ENCODE measurements at places on chromosomes 6 and 20.

DNA sequence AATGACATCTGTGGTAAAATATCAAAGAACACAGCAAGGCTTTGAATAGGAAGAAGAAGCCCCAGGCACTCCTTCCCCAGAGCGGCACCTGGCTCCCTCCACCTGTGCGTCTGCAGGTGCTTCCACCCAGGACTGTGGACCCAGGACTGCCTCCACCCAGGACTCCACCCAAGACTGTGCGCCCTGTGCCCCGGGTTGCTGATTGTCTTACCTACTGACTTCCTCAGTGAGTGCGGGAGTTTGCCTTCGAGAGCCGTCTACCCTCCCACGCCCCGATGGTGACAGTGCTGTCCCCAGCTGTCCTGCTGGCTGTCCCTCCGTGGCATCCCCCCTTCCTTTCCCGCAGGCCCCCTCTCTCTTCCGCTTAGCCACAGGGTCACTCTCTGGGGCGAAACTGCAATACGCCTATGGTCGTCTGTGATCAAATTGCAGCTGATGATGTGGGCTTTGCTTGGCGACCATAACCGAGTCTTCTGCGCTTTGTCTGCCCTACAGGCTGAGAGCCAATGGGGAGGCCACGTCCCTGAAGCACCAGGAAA, 52.1 kb downstream of the IRF4 start:
- no peak for DNase-seq

DNA sequence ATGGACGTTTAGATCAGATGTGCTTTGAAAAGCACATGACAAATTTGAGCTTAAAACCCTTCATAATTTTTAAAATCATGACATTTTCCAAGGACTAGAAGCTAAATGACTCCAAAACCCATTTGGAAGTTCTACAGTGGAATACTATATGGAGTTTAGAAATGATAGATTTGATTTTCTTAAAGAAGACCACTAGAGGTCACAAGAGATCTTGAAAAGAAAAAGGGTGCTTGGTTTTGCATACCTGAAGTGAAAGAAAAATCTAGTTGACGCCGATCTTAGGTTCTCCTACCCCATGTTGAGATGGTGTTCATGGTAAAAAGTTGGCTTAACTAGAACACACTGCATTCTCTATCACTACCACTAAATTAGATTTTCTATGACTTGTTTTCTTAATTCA, 31.5 kb downstream of the CFAP61 start:
- DNase-seq = no peak

- DNase-seq = no peak
Measured at GRCh38 chr20:45100563-45101245, at the start of gene KCNS1. Gene KCNS1 (minus strand): TSS chr20:45101127. CDS start chr20:45099236, 1,891 bp downstream.

DNA sequence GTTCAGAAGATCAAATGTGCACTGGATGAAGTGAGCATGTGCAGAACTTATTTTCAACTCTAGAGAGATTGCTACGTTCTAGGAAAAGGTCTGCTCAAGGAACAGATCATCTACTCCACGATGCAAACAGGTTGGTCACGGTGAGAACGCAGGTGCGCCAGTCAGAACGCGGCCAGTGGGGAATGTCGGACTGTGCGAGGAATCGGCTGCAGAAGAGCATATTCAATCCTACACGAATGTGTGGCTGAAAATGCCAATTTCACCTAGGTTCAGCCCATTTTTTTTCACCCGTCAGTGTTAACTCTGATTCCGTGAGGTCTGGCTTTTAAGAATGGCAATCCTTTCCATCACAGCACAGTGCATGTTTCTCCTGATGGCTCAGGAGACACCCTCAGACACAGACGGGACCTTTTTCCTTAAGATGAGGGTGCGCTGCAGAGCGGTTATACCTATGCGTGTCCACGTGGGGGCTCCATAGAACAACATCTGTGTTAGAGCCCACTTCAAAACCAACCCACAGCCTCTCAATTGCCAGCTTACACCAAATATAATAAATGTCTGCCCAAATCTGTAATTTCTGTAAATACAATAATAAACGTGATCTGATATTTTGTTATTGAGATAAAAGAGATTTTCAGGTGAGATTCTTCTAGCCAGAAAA, 250.4 kb downstream of the FOXA2 start:
- DNase-seq = no peak

DNA sequence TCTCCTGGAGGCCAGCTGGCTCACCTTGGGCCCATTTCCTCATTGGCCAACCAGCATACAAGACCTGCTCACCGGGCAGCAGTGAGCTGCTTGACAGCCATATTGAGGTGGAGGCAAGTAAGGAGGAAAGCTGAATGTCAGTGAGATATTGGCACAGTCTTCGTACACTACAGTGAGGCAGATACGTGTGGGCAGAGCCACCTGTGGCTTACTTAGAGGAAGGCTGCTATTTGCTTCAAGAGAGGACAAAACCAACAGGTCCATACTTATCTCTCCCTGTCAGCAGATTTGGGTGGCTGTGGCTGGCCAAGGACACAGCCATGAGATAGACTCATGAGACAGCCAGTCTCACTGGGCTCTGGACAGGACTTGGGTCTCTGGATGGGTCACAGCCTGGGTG, 15.1 kb upstream of the MCM3 start:
- DNase-seq = no peak

DNA sequence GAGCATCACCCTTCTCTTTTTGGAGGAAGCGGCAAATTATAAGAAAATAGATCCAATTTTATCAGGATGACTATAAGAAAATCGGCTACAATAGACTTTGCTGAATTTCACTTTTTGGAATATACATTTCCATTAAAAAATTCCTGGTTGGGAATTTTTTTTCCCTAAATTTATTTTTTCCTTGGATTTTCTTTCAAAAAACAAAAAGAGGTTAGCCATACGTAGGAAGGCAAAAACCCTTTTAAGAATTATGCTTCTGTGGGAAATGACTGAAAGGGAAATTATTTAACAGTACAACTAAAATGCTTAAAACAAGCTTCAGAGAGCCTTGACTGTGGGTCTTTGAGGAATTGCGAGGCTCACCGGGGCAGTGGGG, 86.9 kb downstream of the SLC22A23 start:
- no peak for DNase-seq

GRCh38 chr6:127120023-127120786, 1.7 kb downstream of the RSPO3 start:
- peak; percentile 11 for DNase-seq

DNA sequence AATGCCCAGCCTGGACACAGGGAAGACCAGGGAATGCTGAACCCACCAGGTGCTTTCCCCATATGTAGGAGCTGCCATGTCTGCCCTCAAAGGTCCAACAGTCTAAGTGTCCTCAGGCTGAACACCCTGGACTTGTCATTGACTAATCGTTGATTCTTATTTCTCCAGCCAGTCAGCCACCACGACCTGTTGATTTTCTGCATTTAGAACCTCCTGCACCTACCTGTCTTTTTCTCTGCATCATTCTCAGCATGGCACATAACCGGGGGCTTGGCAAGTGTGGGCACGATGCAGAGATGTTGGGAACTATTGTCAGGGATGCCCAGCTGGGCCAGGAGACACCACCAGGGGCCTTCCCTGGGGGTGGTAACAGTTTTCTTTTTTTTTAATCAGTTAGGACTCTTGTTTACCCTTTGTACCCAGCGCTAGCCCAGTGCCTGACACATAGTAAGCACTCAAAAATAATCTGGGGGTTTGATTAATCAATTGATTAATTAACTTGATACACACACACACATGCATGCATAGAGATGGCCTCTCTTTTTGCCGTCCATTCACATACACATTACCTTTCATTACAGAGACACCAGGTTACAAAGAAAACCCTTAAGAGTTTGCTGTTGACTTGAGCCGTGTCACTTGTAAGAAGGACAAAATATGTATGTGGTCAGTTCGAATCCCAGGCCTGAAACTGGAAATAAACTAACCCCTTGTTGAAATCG, 29.0 kb upstream of the SCUBE3 start:
- no peak for DNase-seq

DNA sequence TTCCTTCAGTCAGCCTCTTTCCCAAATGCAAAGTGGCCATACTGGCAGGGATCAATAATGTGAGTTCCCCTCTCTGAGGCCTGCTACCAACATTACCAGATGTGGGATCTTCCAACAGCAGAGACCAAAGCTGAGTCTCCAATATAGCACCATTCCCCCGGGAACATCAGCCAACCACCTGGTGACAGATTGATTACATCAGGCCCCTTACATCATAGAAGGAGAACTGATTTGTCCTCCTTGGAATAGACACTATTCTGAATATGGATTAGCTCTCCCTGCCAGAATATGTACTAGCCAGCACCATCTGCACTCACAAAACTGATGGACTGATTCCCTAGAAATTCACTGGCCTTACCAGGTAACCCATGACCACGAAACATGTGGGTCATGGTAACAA, 61.9 kb upstream of the CARMIL1 start:
- DNase-seq = no peak

DNA sequence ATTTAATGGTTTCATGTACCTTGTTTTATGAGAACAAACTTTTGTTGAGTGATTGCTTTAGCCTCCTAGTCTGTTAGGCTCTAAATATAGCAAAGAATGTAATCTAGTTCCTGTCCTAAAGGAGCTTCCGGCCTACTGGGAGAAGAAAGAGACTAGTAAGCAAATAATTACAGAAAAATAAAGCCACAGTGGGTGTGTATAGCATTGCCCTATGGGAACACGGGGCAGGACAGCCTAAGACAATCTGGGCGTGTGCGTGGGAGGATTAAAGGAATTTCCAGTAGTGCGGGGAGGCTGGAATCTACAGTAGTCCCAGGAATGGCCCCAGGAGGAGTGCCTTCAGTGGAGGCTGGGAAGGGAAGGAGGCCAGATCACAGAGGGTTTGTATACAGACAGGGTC, 98.1 kb upstream of the AKAP12 start:
- DNase-seq = no peak

- no peak for DNase-seq
Measured at GRCh38 chr6:53326372-53327016, 22.3 kb downstream of the ELOVL5 start.

GRCh38 chr20:62684981-62685380, 23.7 kb upstream of the NTSR1 start:
- no peak for DNase-seq

GRCh38 chr20:14449323-14449722, 111.9 kb upstream of the FLRT3 start:
- DNase-seq = no peak

DNA sequence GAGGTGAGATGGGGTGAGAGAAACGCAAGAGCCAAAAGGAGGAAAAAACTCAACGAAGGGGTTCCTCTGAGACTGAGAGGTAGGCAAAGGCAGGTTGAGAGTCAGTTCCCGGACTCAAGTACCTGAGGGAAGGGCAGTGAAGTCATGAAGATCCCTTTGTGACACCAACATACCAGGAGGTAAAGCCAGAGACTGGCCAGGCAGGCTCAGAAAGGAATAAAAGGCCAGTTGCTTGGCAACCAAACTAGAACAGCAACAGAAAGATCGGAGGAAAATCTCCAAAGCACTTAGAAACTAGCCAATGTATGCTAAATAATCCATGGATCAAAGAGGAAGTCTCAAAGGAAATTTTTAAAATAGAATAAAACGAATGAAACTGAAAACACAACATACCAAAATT, 209.8 kb upstream of the PROKR2 start:
- no peak for DNase-seq

DNA sequence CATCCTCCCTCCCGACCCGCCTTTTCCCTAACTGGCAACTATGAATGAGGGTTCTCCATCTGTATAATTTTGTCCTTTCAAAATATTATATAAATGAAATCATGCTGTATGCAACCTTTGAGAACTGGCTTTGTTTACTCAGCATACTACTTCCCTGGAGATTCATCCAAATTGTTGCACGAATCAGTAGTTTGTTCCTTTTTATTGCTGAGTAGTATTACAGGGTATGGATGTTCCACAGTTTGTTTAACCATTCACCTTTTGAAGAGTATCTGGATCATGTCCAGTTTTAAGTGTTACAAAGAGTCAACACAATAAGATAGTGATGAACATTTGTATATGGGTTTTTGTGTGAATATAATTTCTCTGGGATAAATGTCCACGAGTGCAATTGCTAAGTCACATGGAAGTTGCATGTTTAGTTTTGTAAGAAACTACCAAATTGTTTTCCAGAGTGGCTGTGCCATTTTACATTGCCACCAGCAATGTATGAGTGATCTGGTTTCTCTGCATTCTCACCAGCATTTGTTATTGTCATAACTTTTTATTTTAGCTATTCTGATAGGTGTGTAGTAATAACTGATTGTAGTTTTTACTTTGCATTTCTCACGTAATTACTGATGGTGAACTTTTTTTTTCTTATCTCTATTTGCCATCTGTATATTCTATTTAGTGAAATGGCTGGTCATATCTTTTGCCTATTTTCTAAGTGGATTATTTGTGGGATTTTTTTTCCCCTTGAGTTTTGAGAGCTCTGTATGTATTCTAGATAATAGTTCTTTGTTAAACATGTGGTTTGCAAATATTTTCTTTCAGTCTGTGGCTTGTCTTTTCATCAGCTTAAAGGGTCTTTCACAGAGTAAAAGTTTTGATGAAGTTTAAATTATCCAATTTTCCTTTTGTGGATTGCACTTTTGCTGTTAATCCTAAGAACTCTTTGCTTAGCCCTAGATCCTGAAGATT, 14.4 kb upstream of the RNF24 start:
- no peak for DNase-seq

GRCh38 chr20:577167-577791, 32.8 kb downstream of the TCF15 start:
- DNase-seq = no peak

DNA sequence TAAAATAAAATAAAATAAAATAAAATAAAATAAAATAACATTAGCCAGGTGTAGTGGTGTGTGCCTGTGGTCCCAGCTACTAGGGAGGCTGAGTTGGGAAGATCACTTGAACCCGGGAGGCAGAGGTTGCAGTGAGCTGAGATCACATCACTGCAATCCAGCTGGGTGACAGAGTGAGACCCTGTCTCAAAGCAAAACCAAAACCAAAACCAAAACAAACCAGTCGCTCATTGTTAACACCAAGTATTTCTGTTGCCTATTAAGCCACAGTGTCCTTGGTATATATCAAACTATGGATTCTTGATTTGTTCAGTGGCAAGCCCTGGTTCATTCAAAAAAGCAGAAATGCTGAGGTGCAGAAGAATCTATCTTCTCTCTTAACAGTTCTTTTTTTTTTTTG, 65.7 kb downstream of the PYGB start:
- DNase-seq = no peak

DNA sequence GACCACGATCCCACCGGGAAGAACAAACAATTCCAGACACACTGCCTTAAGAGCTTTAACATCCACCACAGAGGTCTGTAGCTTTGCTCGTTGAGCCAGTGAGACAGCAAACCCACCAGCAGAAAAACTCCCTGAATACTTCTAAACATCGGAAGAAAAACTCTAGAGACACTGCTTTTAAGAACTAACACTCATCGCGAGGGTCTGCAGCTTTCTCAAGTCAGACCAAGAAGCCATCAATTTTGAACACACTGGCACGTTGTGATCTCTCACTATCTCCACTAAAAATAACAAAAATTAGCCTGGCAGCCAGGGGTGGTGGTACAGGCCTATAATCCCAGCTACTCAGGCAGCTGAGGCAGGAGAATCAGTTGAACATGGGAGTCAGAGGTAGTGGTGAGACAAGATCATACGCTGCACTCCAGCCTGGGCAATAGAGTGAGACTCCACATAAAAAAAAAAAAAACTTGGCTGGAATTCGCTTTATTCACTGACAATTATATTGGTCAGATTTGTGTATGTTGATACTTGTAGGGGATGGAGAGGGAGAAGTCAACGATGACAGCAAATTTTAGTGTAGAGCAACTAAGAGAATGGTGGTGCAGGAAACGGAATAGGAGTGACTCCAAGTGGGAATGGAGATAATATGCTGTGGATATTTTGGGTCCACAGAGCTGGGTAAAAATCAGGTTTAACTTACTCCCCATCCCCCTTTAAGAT, 860 bp upstream of the TMEM14C start:
- DNase-seq = no peak

All from GM06990 (cell line).